Fibroblast of upper back skin (primary cell): ENCODE measurements at places on chromosomes 12 and 14.
A peak's percentile ranks its signal among the peaks of the same experiment; 100 is the strongest.

- no peak for DNase-seq
These were observed 900 bp downstream of the NOP2 start for GRCh38 chr12:6567112-6567670.

DNA sequence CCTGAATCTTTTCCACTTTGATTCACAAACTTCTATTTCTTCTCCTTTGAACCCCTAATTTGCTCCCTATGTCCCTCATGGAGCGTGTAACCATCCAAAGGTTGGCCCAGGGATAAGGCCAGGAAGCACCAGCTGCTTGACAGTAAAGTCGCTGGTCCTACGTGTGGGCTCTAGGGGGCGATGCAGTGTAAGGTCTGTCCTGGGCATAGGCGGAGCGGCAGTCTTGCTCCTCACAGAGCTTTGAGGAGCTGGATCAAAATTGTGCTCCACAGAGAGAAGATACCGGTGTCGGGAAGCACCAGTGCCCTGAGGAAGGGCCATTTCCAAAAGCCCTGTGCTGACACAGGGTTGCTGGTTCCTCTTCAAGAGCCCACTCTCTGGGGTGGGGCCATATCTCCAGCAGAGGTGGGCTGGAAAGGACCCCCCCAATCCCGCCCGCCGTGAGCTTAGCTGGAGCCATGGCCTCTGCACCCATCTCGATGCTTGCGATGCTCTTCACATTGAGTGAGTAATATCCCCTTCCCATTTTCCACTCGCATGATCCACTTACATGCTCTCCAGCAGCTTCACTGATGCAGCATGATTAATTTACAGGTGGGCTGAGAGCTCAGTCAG, 49.9 kb upstream of the OR4E1 start:
- DNase-seq: no peak

GRCh38 chr14:38605193-38606114, 349.6 kb upstream of the CLEC14A start:
- no peak for DNase-seq

DNA sequence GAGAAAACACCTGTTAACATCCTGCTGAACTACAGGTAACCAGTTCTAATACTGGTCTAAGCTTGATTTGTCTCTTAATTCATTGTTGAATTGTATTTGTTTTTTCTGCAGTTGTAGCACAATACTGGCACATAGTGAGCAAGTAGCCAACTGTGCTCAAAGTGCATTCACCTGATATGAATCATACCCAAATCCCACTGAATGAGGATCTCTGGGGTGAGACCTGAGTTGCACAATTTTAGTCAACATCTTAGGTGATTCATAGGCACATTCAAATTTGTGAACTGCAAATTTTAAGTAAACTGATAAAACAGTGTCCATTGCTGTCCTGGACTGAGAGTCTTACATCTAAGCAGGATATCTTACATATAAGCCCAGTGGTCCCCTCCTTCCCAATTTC, 12.8 kb downstream of the KCNC2 start:
- DNase-seq: peak; percentile 1

- DNase-seq: no peak
These were observed 19.9 kb upstream of the COCH start for GRCh38 chr14:30854492-30854891.

DNA sequence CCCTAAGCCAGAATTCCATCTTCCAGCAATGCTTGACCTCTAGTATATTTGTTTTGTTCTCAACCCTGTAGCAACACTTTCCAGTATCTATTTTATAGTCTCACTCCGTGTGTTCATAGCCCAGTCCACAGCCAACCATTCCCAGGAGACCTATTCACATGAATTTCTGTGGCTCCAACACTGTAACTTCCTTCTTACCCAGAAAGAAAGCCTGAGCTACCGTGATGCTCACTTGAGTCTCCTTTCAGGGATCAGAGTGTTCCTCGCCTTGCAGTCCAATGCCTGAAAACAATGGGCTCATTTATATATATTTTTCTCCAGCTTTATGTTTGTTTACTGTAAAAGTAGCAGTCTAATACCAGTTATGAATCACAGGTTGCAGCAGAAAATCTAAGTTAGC, 645.0 kb upstream of the NOVA1 start:
- DNase-seq: peak; percentile 30

GRCh38 chr12:52037248-52037861, 13.9 kb upstream of the NR4A1 start:
- DNase-seq: peak; percentile 50

DNA sequence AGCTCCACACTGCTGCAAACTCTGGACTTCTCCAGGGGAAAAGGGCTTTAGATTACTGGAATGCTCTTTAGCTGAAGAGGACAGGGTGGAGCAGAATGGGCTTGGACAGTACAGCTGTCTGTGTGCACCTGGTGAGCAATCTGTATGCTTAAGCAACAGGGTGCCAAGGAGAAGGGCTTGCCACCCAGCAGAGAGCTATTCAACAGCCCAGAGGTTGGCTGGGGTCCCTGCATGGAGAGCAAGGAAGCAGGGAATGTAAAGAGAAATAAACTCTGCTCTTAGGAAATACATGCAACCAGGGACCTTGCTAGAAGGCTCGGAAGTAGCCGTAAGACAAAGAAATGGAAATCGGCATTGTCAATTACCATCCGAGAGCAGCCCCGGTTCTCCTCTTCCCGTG, 53.0 kb upstream of the CORO1C start:
- no peak for DNase-seq

DNA sequence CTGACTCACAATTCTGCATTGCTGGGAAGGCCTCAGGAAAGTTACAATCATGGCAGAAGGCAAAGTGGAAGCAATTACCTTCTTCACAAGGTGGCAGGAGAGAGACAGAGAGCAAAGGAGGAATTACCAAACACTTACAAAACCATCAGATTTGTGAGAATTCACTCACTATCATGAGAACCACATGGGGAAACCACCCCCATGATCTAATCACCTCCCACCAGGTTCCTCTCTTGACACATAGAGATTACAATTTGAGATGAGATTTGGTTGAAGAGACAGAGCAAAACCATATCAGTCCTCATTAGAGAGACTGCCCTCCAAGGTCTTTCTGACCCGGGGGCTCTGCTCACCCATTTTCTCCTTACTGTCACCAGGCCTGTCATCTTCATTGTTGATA, 1582.3 kb upstream of the TMEM132C start:
- DNase-seq: no peak

DNA sequence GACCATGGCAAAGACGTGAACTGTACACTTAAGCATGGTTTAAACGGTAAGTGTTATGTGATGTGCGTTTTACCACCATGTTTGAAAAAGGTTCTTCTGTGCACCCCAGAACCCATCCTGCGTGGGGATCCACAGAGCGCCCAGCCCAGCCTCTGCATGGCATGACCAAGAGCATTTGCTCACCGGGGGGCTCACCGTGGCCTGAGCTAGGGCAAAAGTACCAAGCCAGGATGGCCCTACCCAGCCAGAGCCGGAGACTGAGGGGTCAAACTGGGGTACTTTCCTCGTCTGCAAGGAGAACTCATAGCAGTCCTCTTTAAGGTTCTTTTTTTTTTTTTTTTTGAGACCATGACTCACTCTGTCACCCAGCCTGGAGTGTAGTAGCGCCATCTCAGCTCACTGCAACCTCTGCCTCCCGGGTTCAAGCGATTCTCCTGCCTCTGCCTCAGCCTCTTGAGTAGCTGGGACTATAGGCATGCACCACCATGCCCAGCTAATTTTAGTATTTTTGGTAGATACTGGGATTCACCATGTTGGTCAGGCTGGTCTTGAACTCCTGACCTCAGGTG, 16.4 kb upstream of the ANKRD9 start:
- no peak for DNase-seq

- no peak for DNase-seq
These were observed 768 bp downstream of the OXA1L start for GRCh38 chr14:22767323-22767589.

DNA sequence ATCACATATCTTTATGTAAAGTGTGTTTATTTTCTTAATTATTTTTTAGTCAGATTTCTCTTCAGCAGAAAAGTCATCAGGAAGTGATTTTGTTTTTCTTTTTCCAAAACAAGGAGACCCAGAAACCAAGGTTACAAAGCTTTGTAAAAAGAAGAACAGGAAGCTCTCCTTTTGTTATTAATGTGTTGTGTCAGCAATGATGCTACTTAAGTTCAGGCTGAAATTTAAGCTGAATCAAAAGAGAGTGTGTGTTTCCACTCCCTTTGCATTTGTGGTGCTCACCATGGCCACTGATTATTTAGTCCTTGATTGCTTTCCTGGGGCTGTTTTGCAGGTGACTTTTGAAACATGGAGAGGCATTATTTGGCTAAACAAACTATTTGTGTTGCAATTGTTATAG, 155.3 kb upstream of the ATP2B1 start:
- DNase-seq: no peak

DNA sequence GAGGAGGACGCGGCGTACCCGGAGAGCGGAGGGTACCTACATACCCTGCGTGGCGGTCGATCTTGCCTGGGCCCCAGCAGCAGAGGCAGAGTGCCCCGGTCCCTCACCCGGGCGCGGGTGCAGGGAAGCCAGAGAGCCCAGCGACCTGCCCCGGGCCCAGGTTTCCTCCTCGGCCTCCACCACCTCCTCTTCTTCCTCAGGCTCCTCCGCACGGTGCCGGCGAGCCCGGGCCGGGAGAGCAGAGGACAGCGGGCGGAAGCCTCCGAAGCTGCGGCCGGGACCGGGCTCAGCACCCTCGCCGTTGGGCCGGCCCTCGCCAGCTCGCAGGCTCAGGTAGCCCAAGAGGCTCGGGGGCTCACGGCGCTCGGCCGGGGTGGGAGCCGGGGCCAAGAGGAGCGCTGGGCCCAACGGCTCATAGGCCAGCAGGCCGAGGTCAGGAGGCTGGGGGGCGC, 6.6 kb downstream of the ZNF219 start:
- DNase-seq: no peak
